ENCODE measurements at places on chromosomes 5 and 9. TPM values are rescaled to one million over a fixed set of nuclear protein-coding genes. Genes with fewer than 3 reads are reported as not detected.

GRCh38 chr5:157607371-157608161 is 32.0 kb upstream of the ADAM19 start:
- peaks cover 8% of the 10 kb centered on the region for H3K36me3 ChIP-seq
- peaks cover 81% of the 10 kb centered on the region for H3K4me1 ChIP-seq
- DNase-seq, result peak; percentile 86
- no peaks in the 10 kb centered on the region for H3K27me3 ChIP-seq
- peak overlapping the region; percentile 6 for H3K4me3 ChIP-seq

- no peaks in the 10 kb centered on the region for H3K27me3 ChIP-seq
- no peak overlapping the region for H3K4me3 ChIP-seq
- H3K27ac ChIP-seq, result no peak overlapping the region
These were observed 30.0 kb downstream of the TENT2 start for GRCh38 chr5:79642210-79642609.

DNA sequence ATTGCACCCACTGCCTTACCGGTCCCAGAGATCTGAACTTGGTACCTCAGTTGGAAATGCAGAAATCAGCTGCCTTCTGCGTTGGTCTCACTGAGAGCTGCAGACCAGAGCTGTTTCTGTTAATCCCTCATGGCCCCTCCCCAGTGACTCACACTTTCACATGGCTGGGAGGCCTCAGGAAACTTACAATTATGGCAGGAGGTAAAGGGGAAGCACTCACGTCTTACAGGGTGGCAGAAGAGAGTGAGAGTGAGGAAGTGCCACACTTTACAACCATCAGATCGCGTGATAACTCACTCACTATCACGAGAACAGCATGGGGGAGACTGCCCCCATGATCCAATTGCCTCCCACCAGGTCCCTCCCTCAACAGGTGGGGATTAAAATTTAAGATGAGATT is 648.5 kb downstream of the MTRR start:
- H3K27ac ChIP-seq, result no peak overlapping the region
- no peaks in the 10 kb centered on the region for H3K27me3 ChIP-seq
- H3K4me3 ChIP-seq, result no peak overlapping the region
- no peaks in the 10 kb centered on the region for H3K4me1 ChIP-seq
- no peak for DNase-seq

GRCh38 chr9:107683566-107683965 is 194.0 kb upstream of the KLF4 start:
- no peak overlapping the region for H3K27ac ChIP-seq
- no peaks in the 10 kb centered on the region for H3K27me3 ChIP-seq
- no peak overlapping the region for H3K4me3 ChIP-seq
- H3K4me1 ChIP-seq, result no peaks in the 10 kb centered on the region
- no peak for DNase-seq

GRCh38 chr9:130867556-130867955 is 29.1 kb downstream of the QRFP start:
- H3K27ac ChIP-seq, result no peak overlapping the region
- no peaks in the 10 kb centered on the region for H3K36me3 ChIP-seq
- H3K4me3 ChIP-seq, result no peak overlapping the region
- DNase-seq, result no peak

- H3K27me3 ChIP-seq, result peaks cover 10% of the 10 kb centered on the region
- H3K4me3 ChIP-seq, result no peak overlapping the region
- no peaks in the 10 kb centered on the region for H3K4me1 ChIP-seq
- no peaks in the 10 kb centered on the region for H3K36me3 ChIP-seq
- no peak for DNase-seq
- no peak overlapping the region for H3K27ac ChIP-seq
These were observed 233.1 kb downstream of the AGTPBP1 start for GRCh38 chr9:85508616-85509015.

- peaks cover 22% of the 10 kb centered on the region for H3K4me1 ChIP-seq
- H3K36me3 ChIP-seq, result no peaks in the 10 kb centered on the region
- no peak for DNase-seq
- peaks cover 56% of the 10 kb centered on the region for H3K27me3 ChIP-seq
- no peak overlapping the region for H3K4me3 ChIP-seq
These were observed 51.0 kb upstream of the PSD2 start for GRCh38 chr5:139744471-139745131.

The NUP188 gene
- total RNA-seq, result 65.8 TPM

The DDX4 gene
- 0.83 TPM for total RNA-seq

The CA9 gene
- 1.1 TPM for total RNA-seq

The PCDHGB6 gene
- not detected for total RNA-seq
